ENCODE measurements at places on chromosomes 1 and 21.
A peak's percentile ranks its signal among the peaks of the same experiment; 100 is the strongest.

- DNase-seq, result peak; percentile 100
Measured at GRCh38 chr1:46603858-46604549, at the start of gene MKNK1. TSS of gene MKNK1 (minus strand) at chr1:46604268. CDS start at chr1:46583327, 20,941 bp downstream.

- DNase-seq, result no peak
Measured at GRCh38 chr21:37149411-37149810, 76.4 kb downstream of the TTC3 start.

GRCh38 chr1:213519098-213519497 lies 468.1 kb downstream of the RPS6KC1 start:
- no peak for DNase-seq

GRCh38 chr21:45308194-45309068 lies 20.7 kb upstream of the POFUT2 start:
- DNase-seq, result peak; percentile 57

- no peak for DNase-seq
Measured at GRCh38 chr1:14871218-14871970, 272.9 kb downstream of the KAZN start.

- no peak for DNase-seq
Measured at GRCh38 chr1:184160236-184160635, 108.7 kb downstream of the TSEN15 start.

GRCh38 chr1:230392536-230392909 lies 33.6 kb downstream of the PGBD5 start:
- DNase-seq, result no peak

DNA sequence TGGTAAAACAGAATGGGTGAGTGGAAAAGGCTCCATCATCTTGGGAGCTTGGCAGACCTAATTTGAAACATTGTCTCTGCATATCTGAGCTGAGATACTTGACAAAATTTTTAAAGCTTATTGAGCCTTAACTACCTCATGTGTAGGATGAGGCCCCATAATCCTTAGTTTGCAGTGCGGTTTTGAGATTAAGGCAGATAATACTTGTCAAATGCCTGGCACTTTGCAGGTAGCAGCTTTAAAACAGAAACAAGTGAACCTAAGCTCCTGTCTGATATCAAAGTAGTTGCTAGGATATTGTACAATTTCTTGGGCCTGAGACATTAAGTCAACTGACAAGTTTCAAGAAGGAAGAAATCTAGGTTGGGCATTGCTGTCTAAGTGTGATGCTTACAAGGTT lies 65.3 kb downstream of the TBX19 start:
- no peak for DNase-seq

GRCh38 chr1:76496871-76497270 lies 370.4 kb upstream of the ST6GALNAC5 start:
- DNase-seq, result no peak

- DNase-seq, result no peak
Measured at GRCh38 chr1:84156210-84156621, 12.1 kb downstream of the PRKACB start.

Data from HuH-7 (cell line).